Left cardiac atrium (tissue), 4 donors: ENCODE measurements at places on chromosomes 6 and 20. TPM values are rescaled to one million over a fixed set of nuclear protein-coding genes. Genes with fewer than 3 reads are reported as not detected.
A peak's percentile ranks its signal among the peaks of the same experiment; 100 is the strongest.

GRCh38 chr6:15279047-15279661 is 33.3 kb downstream of the JARID2 start:
- DNase-seq = no peak

DNA sequence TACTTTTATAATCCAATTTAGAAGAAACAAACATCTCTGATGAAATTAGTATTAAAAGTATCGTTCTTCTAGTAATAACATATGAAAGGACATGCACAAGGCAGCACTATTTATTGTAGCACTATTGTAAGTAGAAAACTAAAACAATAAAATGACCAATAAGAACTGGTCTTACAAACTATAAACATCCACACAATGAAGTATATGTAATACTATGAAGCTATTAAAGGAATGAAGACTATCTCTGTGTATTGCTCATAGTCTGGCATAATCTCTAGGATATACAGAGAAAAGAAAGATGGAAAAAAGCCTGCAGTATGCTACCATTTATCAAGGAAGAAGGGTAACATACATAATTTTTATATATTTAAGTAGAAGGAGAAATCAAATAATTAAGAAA is 16.7 kb downstream of the LCA5 start:
- no peak for DNase-seq

C6orf141 gene
- 0.35 TPM for total RNA-seq

- DNase-seq = no peak
Measured at GRCh38 chr6:134746140-134746539, 203.8 kb downstream of the ALDH8A1 start.

- no peak for DNase-seq
Measured at GRCh38 chr6:32785781-32786533, 22.6 kb upstream of the HLA-DQB2 start.

DNA sequence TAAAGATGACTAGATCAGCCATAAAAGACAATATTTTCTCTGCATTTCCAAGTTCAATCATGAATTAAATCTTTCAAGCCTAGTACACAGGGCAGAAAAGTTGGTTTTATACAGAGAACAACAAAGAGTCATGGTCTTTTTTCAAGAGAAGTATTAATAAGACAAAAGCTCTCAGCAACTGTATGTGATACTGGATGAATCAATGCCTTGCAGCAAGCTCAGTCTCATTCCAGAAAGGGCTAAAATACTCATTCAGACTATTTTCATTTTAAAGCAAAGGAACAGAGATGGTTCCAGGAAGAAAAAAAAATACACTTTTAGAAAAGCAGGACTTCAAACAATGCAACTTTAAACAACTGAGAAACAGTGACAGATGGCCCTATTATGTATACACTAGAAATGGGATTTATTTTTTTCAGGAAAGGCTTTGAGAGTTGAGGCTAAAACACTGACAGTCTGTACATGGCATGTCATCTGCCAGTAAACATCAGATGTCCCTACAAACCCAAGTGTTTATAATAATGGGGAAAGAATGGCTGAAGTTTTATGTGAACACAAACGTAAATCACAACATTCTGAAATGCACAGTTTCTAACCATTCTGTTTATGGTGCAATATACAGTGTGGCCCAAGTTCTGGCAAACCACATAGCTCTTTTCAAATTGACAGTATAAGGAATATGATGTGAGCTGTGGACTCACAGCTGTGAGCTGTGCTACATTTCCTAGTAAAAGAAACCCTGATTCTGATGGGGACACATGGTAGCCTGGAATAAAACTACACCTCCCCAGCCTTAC is 114.3 kb upstream of the DST start:
- no peak for DNase-seq

GRCh38 chr6:70370496-70370895 is 42.8 kb upstream of the FAM135A start:
- no peak for DNase-seq

CTSZ gene
- 166 TPM for total RNA-seq

OPRM1 gene
- total RNA-seq = not detected

SLC18B1 gene
- total RNA-seq = 5.9 TPM

GRCh38 chr6:45699663-45700062 is 316.0 kb downstream of the CLIC5 start:
- DNase-seq = no peak

CRIP3 gene
- total RNA-seq = 1.5 TPM

DDO gene
- 12.9 TPM for total RNA-seq

C6orf120 gene
- 18.6 TPM for total RNA-seq

RAET1G gene
- 1.1 TPM for total RNA-seq

NFATC2 gene
- total RNA-seq = 5.7 TPM

- DNase-seq = no peak
Measured at GRCh38 chr6:101266063-101266462, 127.4 kb upstream of the GRIK2 start.

DNA sequence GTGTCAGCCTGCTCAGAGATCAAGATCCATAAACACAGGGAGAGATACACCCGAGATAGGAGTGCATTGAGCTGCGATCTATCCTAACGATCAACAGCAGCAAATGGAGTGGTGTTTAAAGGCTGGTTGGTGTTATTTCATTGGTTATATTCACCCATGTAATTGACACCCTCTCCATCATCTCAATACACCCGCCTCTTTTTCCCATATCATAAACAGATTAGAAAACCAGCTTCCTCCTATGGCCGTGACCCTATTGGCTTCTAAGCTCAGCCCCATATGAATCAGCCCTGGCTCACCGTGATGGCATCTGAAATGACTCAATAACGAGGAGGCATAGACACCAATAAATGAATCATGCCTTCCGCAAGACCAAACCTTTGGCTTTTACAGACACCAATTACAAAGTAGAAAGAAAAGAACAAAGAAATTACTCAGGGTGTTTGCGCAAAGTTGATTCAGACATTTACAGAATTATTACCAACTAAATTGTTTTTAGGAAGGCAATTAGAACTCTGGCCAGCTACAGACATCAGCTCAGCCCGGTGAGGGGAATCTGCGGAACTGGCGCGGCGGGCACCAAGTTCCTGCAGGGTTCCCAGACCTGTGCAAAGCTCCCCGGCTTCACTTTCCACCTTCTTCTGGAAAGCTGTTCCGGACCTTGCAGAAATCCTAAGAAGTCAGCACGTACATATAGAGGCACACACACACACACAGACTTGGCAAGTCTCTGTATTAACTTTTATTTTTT is 11.5 kb downstream of the PMEPA1 start:
- no peak for DNase-seq

TSPO2 gene
- not detected for total RNA-seq

NOX3 gene
- not detected for total RNA-seq

DXO gene
- total RNA-seq = 12.8 TPM

PSORS1C2 gene
- not detected for total RNA-seq

OXT gene
- 0.65 TPM for total RNA-seq

- no peak for DNase-seq
Measured at GRCh38 chr6:147297663-147298316, 93.6 kb downstream of the STXBP5 start.

GRCh38 chr6:22473991-22474682 is 95.2 kb upstream of the HDGFL1 start:
- DNase-seq = no peak

GRCh38 chr20:33732166-33732970 is 572 bp downstream of the ZNF341 start:
- peak; percentile 85 for DNase-seq

RING1 gene
- 30.0 TPM for total RNA-seq

DNA sequence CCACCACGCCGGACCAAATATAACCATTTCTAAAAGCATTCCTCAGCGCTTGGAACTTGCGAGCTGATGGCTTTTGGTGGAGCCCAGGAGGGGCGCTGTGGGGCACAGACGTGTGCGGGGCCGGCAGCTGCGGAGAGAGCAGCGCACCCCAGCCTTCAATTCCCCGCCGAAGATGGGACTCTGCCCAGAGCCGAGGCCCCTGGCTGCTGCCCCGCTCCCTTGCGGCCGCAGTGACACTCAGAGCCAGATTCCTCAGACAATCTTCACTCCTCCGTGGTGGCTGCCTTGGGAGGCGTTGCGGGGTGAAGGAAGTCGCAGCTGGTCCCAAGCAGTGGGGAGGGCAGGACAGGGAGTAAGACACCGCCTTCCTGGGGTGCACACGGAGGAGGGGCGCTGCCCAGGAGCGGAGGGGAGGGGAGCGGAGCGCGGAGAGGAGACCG is 87.7 kb downstream of the TMEM242 start:
- DNase-seq = peak; percentile 70

DNA sequence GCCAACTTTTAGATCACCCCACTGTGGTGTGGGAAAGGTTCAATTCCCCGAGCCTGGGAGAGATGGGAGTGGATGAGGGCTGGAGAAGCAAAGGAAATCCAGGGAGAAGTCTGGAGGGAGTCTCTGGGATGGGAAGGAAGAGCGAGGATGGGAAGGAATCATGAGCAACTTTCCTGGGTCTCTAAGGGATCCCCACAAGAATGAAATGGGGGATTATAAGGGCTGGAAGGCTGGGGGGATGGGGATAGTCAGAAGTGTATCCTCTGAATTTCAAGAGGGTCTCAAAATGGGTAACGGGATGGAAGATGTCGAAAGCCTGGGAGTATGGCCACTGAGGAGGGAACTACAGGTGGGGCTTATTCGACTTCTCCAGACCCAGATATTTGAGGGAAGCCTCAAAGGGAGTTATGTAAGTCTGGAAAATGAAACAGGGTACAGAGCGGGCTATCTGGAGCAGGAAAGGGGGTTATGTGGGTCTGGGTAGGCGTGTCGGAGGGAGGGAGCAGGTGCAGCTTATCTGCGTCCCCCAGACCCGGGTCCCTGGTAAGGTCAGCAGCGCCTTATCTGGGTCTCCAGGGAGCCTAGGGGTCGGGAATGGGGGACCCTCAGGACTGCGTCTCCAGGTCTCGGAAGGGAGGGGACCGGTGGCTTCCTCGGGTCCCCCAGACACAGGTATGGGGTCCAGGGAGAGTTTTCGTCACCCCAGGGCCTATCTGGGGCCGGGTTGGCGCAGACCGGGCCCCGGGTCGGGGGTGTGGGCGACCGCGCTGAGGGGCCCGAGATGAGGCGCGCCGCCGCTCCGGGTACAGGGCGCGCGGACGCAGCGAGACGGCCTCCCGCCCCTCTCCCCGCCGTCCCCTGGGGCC is 550 bp downstream of the PLAGL2 start:
- no peak for DNase-seq

GRCh38 chr6:148745926-148746325 is 904 bp upstream of the UST start:
- no peak for DNase-seq

GRCh38 chr6:139161169-139161568 is 26.3 kb downstream of the HECA start:
- no peak for DNase-seq

C6orf15 gene
- total RNA-seq = not detected

DNA sequence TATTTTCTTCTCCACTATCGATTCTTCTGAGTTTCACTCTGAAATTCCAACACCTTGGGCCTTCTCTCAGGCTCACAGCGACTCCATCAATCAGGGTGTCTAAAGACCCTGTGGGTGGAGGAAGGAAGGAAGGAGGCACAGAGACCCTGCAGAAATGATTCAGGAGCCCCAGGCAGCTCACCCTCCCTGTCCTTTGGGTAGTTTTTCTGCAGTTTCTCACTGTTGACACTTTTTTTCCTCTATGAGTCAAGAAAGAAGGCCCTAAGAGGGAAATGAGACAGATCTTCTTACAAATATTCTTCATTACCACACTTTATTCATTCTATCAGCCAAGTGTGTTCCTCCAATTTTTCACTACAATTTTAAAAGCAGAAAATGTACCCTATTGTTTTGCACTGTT is 34.2 kb upstream of the TBXT start:
- no peak for DNase-seq

POM121L2 gene
- not detected for total RNA-seq

EXOC2 gene
- total RNA-seq = 13.3 TPM

- no peak for DNase-seq
Measured at GRCh38 chr20:39152126-39152525, 190.0 kb downstream of the DHX35 start.

GRCh38 chr20:36153736-36154699 is 522 bp upstream of the EPB41L1 start:
- DNase-seq = peak; percentile 92

- DNase-seq = no peak
Measured at GRCh38 chr20:3405696-3406358, 1.6 kb downstream of the DNAAF9 start.
